ENCODE measurements at places on chromosomes 6 and 20. TPM values are rescaled to one million over a fixed set of nuclear protein-coding genes. Genes with fewer than 3 reads are reported as not detected.

The CDKAL1 gene
- 26.8 TPM for total RNA-seq

The ADAT2 gene
- total RNA-seq = 25.9 TPM

The TTK gene
- total RNA-seq = 38.3 TPM

The SLC12A5 gene
- total RNA-seq = 5.3 TPM

DNA sequence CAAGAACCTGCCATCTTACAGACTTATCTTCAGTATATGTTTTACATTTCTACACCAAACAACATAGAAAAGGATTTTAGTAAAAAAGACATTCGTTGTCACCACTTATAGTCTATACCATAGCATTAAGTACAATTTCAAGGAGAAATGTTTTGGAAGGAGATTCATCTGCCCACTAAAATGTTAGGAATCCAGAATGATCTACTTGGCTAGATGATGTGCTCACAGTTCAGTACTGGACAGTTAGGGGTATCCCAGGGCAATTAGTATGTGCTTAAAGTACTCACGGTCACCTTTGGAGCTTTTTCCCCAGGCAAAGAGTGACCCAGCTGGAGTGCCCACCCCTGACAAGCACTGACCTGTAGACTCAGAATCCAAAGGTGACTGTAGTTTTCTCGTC, 222.9 kb downstream of the SLC24A3 start:
- no peak for DNase-seq

GRCh38 chr6:111971866-111972532, 81.9 kb upstream of the CCN6 start:
- DNase-seq = no peak

DNA sequence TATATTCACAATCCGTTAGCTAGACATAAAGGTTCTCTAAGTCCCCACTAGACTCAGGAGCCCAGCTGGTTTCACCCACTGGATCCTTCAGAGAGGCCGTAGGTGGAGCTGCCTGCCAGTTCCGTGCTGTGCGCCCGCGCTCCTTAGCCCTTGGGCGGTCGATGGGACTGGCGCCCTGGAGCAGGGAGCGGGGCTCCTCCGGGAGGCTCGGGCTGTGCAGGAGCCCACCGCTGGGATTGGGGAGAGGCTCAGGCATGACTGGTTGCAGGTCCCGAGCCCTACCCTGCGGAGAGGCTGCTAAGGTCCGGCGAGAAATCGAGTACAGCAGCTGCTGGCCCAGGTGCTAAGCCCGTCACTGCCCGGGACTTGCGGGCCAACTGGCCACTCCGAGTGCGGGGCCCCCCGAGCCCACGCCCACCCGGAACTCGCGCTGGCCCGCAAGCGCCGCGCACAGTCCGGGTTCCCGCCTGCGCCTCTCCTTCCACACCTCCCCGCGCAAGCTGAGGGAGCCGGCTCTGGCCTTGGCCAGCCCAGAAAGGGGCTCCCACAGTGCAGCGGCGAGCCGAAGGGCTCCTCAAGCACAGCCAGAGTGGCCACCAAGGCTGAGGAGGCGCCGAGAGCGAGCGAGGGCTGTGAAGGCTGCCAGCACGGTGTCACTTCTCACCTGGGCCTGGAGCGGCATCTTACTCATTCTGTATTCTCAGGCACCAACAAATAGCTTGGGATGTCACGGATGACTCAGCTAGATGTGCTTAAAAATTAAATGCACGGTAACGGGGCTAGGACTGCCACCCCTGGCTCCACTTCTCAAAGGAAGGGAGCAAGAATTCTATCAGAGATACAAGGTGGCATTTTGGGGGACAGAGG, 44.1 kb downstream of the IRF4 start:
- DNase-seq = no peak

The FOXC1 gene
- total RNA-seq = 0.07 TPM

DNA sequence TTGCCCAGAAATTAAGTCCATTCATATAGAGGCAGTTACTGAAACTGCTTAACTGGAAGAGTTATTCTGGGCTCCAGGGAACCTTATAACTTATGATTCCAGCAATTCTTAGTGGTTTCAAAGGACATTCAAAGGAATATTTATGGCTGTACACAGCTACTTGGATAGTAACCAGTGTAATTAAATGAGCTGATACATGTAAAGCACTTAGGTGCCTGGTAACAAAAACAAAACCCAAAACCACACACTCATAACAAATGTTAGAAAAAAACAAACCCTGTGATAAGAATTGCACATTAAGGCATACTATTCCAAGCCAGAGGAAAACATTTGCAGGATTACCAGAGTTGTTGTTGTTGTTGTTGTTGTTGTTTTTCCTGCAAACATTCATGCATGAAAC, 51.5 kb downstream of the STK4 start:
- DNase-seq = no peak

DNA sequence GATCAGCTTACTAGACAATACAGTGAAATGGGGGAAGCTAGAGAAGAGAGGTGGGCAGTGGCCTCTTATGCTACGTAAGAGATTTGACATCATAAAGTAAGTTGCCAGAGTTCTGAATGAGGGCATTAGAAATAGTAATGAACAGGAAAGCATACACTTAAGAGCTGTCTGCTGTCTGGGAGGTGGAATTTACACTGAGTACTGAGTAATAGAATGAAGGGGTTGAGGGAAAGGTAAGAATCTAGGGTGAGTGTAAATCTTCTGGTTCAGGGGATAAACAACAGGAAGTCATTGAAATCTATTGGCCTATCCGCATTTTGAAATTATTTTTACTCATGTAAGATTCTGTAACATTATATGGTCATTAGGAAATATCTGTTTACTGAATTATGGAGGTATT, 35.8 kb downstream of the HLA-DMB start:
- no peak for DNase-seq

GRCh38 chr20:45258664-45259063, 4.3 kb upstream of the SLPI start:
- DNase-seq = no peak

DNA sequence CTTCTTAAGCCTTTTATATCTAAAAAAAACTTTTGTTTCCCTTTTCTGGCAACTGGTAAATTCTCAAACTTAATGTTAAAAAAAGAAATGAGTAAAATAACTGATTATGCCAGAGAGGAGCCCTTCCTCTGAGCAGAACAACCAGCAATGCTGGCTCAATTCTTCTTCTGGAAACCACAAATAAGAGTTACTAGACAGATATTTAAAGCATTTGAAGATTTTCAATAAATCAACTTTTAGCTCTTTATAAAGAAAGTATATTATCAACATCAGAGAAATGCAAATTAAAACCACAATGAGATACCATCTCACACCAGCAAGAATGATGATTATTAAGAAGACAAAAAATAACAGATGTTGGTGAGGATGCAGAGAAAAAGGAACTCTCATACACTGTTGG, 61.1 kb upstream of the TCF21 start:
- no peak for DNase-seq

DNA sequence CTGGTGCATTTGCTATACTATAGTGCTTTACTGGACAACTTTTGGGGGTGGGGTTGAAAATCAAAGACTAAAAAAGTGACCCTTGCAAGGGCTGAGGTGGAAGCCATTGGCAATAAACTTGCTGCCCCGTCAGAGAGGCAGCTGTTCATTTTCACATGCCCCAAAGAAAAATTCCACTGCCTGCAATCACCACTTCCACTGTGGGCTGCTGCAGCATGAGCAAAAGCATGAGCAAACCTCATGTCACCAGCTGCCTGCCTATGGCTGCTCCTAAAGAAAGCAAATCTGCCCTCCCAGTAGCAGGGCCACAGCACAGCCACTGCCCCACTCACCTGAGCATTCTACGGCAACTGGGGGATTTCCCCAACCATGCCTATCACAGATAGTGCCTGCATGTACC, 290.0 kb downstream of the PAX1 start:
- no peak for DNase-seq

- DNase-seq = no peak
These were observed 48.4 kb downstream of the GCNT2 start for GRCh38 chr6:10569392-10570127.

GRCh38 chr6:47206626-47207025, 103.1 kb downstream of the TNFRSF21 start:
- no peak for DNase-seq

GRCh38 chr6:139370283-139370998, 4.0 kb downstream of the CITED2 start:
- no peak for DNase-seq
